Activated naive CD8-positive, alpha-beta T cell treated with anti-CD3 and anti-CD28 coated beads for 36 hours (primary cell): ENCODE measurements at places on chromosomes 12 and 14. TPM values are rescaled to one million over a fixed set of nuclear protein-coding genes. Genes with fewer than 3 reads are reported as not detected.

Gene SOAT2
- 3.8 TPM for total RNA-seq

Gene NR1H4
- not detected for total RNA-seq

Gene MDGA2
- total RNA-seq = not detected

DNA sequence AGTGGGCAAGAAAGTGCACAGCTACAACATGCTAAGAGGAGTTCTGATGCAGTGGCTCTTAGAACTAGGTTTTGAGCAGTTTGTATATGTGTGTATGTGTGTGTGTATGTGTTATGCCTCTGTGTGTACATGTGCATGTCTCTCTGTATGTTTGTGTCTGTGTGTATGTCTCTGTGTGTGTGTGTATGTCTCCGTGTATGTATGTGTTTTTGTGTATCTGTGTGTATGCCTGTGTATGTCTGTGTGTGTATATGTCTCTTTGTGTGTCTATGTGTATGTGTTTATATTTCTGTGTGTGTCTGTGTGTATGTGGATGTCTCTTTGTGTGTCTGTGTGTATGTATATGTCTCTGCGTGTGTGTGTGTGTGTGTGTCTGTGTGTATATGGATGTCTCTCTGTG lies 139.6 kb downstream of the C12orf75 start:
- H3K27me3 ChIP-seq = peaks cover 6% of the 10 kb centered on the region
- H3K27ac ChIP-seq = no peak overlapping the region
- no peak overlapping the region for H3K4me3 ChIP-seq
- no peaks in the 10 kb centered on the region for H3K4me1 ChIP-seq

GRCh38 chr12:905261-906031 lies 44.0 kb downstream of the RAD52 start:
- H3K36me3 ChIP-seq = peaks cover 24% of the 10 kb centered on the region
- H3K4me3 ChIP-seq = no peak overlapping the region
- peak overlapping the region; percentile 67 for H3K27ac ChIP-seq
- H3K27me3 ChIP-seq = no peaks in the 10 kb centered on the region

GRCh38 chr12:16555630-16556029 lies 50.3 kb downstream of the LMO3 start:
- H3K27me3 ChIP-seq = no peaks in the 10 kb centered on the region
- H3K4me1 ChIP-seq = no peaks in the 10 kb centered on the region
- no peak for DNase-seq
- no peaks in the 10 kb centered on the region for H3K36me3 ChIP-seq

Gene DDX23
- total RNA-seq = 129 TPM

GRCh38 chr12:7642876-7643309 lies 22.8 kb downstream of the APOBEC1 start:
- H3K36me3 ChIP-seq = no peaks in the 10 kb centered on the region
- DNase-seq = peak; percentile 41
- H3K27me3 ChIP-seq = peaks cover 4% of the 10 kb centered on the region

Gene RNU6-7
- total RNA-seq = not detected

DNA sequence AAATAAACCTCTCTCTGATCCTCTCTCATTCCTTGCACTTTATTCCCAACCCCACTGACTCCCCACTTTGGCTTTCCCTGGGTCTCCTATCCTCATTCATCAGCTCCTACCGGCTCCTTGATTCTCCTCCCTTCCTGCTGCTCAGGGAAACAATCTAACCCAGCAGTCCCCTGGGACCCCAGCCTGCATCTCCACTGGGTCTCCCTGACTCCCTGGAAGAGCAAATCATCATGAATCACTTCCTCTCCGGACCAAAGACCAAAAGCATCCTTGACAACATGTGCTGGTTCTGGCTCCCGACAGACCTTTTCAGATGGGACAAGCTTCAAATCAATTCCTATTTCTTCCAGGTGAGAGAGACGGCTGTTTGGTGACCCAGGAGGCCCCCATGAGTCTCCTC lies 76.6 kb downstream of the HSPB8 start:
- H3K27ac ChIP-seq = no peak overlapping the region
- H3K4me3 ChIP-seq = no peak overlapping the region
- no peaks in the 10 kb centered on the region for H3K36me3 ChIP-seq
- H3K27me3 ChIP-seq = peaks cover 24% of the 10 kb centered on the region

- no peak overlapping the region for H3K27ac ChIP-seq
- no peak overlapping the region for H3K4me3 ChIP-seq
- DNase-seq = no peak
These were observed 69.3 kb downstream of the RIMBP2 start for GRCh38 chr12:130646716-130647370.

DNA sequence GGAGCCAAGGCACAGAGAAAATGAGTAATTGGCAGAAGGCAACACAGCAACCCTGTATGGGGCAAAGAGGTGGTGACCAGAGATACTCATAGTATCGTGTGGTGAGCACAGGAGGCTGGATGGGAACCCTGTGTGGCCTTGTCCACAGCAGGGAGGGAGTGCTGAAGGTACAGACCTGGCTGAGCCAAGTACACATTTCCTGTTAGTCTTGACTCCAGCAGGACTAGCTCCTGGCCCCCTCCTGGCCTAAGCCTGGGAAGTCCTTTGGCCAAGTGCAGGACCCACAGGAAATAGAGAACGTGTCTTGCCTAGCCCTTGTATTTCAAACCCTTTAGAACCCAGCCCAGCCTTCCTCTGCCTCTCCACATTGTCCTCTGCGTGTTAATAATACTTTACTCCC lies 289.8 kb upstream of the PWP1 start:
- no peaks in the 10 kb centered on the region for H3K36me3 ChIP-seq
- H3K27me3 ChIP-seq = no peaks in the 10 kb centered on the region
- H3K4me1 ChIP-seq = peaks cover 61% of the 10 kb centered on the region
- no peak overlapping the region for H3K4me3 ChIP-seq

- H3K27me3 ChIP-seq = peaks cover 14% of the 10 kb centered on the region
- peaks cover 4% of the 10 kb centered on the region for H3K4me1 ChIP-seq
- no peak overlapping the region for H3K4me3 ChIP-seq
These were observed 68.9 kb downstream of the EPS8 start for GRCh38 chr12:15720295-15720694.

DNA sequence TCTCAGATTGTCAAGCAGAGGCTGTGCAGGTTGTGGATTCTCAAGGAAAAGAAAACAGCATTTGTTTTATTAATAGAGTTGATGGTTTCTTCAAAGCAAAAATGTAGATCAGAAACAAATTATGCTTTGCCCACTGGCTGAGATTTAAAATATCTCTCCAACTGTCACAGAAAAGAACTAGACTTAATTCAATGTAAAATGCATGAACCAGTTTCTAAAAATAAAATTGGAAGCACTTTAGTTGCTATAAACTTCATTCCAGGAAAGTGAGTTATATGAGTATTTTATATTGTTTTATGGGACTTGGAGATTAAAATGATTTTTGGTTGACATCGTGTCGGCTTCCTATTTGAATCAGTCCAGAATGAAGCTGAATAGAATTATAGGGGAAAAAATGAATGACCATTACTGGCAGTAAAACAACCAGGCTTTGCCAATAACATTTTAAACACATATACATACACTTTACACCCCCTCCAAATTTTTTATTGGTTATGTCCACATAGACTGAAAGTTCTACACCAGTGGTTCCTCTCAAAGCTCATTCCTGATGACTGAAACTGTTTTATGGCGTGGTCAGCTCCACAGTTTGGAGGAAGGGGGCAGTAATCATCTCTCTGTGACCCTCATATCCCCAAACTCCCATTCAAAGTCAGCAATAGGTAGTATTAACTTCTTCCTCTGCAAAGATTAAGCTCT lies 55.5 kb upstream of the DAAM1 start:
- H3K36me3 ChIP-seq = no peaks in the 10 kb centered on the region
- no peaks in the 10 kb centered on the region for H3K4me1 ChIP-seq
- no peak overlapping the region for H3K4me3 ChIP-seq
- H3K27ac ChIP-seq = no peak overlapping the region
- DNase-seq = no peak
- no peaks in the 10 kb centered on the region for H3K27me3 ChIP-seq

Gene PTPRO
- 1.4 TPM for total RNA-seq

DNA sequence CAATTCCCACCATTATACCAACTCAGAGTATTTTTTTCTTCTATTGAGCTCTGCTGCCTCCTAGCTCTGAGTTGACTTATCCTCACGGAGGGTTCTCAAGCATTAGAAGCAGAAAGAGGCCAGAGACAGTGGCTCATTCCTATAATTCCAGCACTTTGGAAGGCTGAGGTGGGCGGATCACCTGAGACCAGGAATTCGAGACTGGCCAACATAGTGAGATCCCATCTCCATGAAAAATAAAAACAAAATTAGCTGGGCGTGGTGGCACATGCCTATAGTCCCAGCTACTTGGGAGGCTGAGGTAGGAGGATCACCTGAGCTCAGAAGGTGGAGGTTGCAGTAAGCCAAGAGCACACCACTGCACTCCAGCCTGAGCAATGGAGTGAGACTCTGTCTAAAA lies 21.0 kb downstream of the HPD start:
- no peaks in the 10 kb centered on the region for H3K27me3 ChIP-seq
- H3K36me3 ChIP-seq = no peaks in the 10 kb centered on the region
- H3K4me3 ChIP-seq = no peak overlapping the region
- no peak for DNase-seq
